Motor neuron (in vitro differentiated cells): ENCODE measurements at places on chromosomes 16 and 17. TPM values are rescaled to one million over a fixed set of nuclear protein-coding genes. Genes with fewer than 3 reads are reported as not detected.
A peak's percentile ranks its signal among the peaks of the same experiment; 100 is the strongest.

GRCh38 chr16:69318911-69319289, 7.8 kb downstream of the VPS4A start:
- no peak for ATAC-seq

DNA sequence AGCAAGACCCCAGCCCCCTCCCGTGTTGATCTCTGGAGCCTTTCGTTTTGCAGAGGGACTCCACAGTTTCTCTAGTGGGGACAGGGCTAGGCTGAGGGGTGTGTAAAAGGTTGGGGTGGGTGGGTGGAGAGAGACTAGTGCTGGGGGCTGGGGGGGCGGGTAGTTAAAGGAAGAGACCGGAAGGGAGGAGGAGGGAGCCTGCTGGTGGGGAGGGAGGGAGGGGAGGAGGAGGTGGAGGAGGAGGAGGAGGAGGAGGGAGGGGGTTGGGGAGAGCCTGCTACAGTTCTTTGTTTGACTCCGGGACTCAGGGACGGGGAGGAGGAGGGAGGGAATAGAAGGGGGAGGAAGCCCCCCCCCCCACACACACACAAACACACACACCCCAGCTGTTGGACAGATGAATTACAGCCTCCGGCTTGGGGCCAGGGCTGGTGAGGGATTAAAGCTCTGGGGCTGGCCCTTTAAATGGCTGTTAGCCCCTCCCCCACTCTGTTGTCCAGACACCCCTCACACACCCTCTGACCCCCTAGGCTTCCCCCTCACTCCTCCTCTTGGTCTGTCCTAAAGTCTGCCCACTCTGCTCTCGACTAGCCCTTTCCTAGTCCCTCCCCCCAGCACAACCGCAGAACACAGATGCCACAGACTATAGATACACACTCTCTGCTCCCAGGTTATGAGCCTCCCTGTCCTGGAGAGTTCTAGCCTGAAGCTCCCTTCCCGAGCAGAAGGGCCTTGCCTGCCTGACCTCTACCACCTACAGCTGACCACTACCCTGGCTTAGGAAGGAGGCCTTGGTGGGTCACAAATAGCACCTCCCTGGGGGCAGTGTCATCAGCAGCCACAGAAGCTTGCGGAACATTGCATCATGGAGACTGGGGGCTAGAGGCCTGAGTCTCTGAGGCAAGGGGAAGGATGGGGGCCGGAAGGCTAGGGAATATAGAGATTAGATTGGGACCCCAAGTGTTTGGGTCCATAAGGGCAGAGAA, 4.4 kb downstream of the KDM6B start:
- ATAC-seq, result no peak

- ATAC-seq, result no peak
Measured at GRCh38 chr17:69651921-69652320, 237.4 kb downstream of the MAP2K6 start.

DNA sequence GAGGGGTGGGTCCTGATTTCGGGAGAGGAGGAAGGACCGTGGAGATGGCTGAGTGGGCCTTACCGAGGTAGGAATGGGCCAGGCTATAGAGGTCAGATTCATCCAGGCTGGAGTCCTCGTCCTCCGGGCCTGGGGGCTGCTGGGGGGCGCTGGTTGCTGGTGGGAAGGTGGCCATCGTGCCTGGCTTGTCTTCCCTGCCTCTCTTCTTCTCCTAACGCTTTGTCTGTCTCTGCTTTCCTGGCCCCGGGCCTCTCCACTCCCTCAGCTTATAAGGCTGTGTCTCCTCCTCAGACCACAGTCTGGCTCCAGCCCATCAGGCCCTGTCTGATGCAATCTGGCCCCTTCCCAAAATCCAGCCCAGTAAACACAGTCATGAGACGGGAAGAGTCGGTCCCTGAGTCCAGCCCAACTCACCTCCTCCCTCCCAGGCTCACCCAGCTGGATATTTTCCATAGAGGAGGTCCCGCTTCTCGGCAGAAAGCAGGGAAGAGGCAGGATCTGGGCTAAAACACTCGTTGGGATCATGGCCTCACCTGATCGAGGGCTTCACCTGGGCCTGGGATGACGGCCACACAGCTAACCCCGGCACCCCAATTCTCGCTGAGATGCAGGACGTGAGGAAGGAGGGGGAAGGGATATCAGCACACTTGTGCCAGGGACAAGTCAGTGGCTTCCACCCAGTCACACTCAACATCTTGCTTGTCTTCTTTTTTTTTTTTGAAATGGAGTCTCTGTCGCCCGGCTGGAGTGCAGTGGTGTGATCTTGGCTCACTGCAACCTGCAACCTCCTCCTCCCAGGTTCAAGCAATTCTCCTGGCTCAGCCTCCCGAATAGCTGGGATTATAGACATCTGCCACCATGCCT, at the start of gene NUPR1:
TSS of gene NUPR1 (minus strand) at position 242 of the 864 bp plus-strand sequence. CDS start at position 175, 67 bp downstream.
- no peak for ATAC-seq

DNA sequence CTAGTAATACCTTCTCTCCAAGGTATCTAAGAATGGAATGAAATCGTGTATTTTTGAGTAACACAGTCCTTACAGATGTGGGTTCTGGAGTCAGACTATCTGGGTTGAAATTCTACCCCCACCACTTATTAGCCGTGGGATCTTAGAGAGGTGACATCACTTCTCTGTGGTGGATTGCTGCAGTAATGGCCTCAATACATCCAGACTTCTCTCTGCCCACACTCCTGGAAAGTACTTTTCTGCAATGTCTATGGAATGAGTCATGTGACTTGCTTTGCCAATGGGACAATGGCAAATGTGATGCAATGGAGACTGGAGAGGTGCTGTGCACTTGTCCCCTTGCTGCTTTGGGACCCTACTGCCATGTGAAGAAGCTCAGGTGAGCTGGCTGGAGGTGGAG, 418.2 kb downstream of the HAPSTR1 start:
- no peak for ATAC-seq

DNA sequence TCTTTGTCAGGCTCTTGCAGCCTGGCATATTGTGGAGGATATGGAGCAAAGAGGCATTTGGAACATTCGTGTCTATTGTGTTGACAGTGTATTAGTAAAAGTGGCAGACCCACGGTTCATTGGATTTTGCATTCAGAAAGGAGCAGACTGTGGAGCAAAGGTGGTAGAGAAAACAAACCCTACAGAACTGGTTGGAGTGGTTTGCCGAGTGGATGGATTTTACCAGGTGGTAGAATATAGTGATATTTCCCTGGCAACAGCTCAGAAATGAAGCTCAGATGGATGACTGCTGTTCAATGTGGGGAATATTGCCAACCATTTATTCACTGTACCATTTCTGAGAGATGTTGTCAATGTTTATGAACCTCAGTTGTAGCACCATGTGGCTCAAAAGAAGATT, 44.5 kb downstream of the EFCAB13 start:
- no peak for ATAC-seq

DNA sequence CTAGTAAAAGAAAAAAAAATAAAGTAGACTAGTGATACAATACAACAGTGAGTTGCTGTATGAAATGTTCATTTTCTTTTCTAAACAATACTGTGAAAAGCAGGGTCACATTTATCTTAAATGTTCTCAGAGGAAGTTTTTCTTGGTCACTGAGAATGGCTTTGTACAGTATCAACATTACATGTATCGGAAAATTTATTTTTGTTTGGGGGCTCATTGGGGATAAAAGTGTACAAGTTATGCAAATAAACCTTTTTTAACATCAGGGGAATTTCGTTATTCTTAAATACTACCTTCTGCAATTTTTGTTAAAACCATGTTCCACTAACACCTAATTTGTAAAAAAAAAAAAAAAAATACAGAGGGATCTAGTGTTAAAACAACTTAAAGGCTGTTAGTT, 8.7 kb upstream of the ZNF594 start:
- ATAC-seq, result no peak

DNA sequence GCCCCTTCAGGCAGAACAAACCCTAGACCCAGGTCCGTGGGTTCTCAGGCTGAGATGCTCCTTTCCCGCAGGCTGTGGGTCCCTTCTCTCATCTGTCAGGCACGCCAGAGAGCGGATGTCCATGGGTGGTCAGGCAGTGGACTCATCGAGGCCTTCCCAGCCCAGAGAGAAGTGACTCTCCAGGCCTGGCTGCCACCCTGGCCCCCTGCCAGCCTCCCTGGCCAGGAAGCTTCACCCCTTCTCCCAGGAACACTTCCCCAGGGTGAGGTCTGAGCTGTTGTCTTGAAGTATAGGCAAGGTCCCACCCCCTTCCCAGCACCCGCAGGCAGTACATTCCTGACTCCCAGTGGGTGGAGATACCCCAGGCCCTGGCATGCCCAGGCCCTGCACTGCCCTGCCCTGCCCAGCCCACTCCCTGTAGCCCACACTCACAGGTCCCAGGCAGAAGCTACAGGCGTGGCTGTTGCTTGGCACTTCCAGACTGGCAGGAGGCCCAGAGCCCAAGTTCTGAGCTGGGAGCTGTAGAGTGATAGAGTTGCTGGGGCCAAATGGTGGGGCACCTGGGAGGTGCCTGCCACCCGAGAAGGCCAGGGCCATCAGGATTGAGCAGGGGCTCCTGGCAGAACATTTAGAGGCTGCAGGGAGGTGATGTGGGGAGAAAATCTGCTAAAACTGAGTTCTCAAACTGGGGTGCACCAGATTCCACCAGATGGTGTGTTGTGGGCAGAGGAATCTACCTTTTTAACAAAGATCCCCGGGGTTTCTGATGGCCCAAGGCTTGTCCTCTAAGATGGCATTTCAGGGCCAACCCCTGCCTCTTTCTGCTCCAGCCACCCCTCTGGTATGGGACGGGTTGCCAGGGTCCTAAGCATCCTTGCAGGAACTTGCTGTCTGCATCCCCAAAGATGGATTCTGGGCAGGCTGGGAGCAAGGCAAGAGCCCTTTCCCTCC, 6.7 kb downstream of the ITGA3 start:
- peak; percentile 72 for ATAC-seq

- no peak for ATAC-seq
Measured at GRCh38 chr17:21379080-21379711, 3.0 kb downstream of the KCNJ12 start.

DNA sequence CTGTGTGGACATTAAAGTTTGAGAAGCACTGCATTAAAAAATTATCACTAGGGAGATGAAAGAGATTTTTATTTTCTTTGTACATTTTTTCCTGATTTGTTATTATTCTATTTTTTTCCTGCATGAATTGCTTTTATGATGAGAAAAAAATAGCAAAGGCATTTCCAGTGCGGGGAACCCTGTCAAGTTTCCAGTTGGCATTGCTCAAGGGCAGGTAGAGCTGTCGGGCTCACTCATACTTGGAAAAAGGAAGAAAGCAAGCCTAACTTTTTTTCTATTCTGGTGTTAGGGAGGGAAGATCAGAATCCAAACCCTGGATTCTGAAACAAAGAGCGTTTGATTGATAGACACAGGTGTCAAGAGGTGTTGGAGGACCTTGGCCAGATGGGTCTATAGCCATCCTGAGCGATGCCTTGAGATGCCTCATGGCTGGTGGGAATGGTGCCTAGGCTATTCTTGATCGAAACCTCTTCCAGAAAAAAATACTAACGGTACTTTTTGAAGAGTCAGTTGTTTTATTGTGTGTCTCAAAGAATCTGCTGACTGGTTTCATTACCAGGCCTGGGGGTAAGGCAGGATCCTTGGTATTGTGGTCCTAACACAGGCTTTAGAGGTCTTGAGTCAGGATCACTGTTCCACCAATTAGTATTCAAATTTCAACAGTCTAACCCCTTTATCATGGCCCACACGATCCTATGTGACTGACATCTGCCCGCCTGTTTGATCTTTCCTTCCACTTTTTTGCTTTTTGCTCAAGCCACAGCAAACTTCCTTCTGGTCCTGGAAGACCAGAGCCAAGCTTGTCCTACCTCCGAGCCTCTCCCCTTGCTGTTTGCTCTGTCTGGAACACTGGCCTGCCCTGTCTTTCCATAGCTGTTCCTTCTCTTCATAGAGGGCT, 20.1 kb downstream of the SNX29 start:
- no peak for ATAC-seq

GRCh38 chr17:75645889-75646637, 12.8 kb downstream of the SMIM5 start:
- no peak for ATAC-seq

- no peak for ATAC-seq
Measured at GRCh38 chr17:77628035-77628434, 330.5 kb upstream of the TNRC6C start.

DNA sequence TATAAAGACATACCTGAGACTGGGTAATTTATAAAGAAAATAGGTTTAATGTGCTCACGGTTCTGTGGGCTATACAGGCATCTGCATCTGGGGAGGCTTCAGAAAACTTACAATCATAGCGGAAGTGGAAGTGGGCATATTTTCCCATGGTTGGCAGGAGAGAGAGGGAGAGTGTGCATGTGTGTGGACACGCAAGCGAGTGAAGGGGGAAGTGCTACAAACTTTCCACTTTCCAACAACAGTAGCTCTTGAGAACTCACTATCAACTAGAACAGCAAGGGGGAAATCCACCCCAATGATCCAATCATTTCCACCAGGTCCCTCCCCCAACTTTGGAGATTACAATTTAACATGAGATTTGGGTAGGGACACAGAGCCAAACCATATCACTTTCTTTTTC, 11.1 kb downstream of the TAOK1 start:
- no peak for ATAC-seq

DNA sequence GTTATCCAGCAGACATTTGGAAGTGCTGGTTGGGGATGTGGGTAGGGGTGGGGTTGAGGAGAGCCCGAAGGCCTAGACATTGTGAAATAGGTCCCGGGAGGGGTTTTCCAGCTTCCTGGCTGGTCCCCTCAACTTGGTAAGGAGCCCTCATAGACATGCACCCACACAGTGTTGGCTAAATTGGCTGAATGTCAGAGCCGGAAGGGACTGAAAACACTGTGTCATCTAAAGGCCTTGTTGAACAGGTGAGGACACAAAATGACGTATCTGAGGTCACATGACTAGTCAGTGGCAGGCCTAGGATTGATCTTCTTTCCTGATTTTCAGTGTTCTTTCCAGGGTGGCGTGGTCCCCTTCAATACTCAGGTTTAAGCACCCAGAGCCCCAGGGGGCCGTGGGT, 27.6 kb downstream of the ITGB3 start:
- no peak for ATAC-seq

- peak; percentile 60 for ATAC-seq
Measured at GRCh38 chr17:7261379-7262191, 693 bp downstream of the CLDN7 start.

- no peak for ATAC-seq
Measured at GRCh38 chr17:51721730-51722129, 436.8 kb downstream of the CA10 start.

CA10 gene
- 1.8 and 2.4 TPM in 2 replicates for total RNA-seq

ACE gene
- total RNA-seq, result 1.4 and 4.6 TPM in 2 replicates

MMP2 gene
- 29.3 and 31.3 TPM in 2 replicates for total RNA-seq

EFNB3 gene
- 19.2 and 20.2 TPM in 2 replicates for total RNA-seq

ABCA5 gene
- 10.4 and 13.8 TPM in 2 replicates for total RNA-seq

CCDC200 gene
- 4.5 and 5.5 TPM in 2 replicates for total RNA-seq
